ENCODE measurements at places on chromosomes 11 and 22.

DNA sequence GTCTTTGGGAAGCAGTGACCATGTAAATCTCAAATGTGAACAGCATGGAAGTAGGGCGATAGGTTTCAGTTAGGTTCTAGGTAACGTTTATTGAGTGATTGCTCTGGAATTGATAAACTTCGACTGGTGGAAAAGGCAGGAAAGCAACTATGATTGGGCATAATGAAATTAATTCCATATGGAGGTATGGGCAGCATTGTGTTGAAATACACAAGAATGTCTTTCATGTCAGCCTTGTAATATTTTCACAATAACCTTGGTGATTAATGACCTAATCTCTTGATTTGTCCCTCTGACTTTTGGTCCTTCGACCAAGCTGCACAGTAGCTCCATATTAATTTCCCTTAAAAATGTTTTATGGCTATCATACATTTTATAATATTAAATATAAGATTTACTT lies 2.8 kb downstream of the CEP57 start:
- DNase-seq, result no peak

DNA sequence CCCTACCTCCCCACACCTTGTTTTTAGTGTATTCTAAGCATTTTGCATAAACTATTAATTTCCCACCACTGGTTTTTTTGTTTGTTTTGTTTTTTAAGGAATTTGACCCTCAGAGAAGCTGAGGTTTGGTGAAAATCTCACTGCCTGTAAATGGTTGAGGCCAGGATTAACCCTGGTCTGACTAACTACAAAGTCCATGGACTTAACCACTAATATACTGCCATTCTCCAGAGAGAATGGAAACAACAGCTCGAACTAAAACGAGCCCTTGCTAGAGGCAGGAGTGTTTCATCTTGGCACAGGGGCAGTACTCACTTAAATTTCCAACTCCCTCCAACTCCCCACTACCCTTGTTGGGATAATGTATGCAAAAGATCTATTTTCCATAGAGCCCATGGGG lies 3.0 kb downstream of the CTNND1 start:
- no peak for DNase-seq

GRCh38 chr11:69657456-69657910 lies 16.5 kb downstream of the CCND1 start:
- DNase-seq, result no peak

GRCh38 chr22:23075050-23075449 lies 4.7 kb downstream of the GNAZ start:
- no peak for DNase-seq

DNA sequence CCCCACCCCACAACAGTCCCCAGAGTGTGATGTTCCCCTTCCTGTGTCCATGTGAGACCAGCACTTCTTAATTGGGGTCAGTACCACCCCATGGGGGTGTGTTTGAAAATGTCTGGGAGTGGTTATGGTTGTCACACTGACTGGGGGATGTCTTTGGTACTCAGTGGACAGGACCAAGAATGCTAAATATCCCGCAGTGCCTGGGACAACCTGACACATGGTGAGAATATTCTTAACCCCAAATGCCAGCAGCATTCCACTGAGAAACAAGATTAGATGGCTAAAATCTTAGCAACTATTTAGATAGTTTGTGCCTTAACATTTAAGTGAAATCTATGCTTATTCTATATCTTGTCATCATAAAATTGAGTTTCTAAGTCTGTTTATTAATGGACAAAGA lies 177.5 kb upstream of the ZBED5 start:
- no peak for DNase-seq

DNA sequence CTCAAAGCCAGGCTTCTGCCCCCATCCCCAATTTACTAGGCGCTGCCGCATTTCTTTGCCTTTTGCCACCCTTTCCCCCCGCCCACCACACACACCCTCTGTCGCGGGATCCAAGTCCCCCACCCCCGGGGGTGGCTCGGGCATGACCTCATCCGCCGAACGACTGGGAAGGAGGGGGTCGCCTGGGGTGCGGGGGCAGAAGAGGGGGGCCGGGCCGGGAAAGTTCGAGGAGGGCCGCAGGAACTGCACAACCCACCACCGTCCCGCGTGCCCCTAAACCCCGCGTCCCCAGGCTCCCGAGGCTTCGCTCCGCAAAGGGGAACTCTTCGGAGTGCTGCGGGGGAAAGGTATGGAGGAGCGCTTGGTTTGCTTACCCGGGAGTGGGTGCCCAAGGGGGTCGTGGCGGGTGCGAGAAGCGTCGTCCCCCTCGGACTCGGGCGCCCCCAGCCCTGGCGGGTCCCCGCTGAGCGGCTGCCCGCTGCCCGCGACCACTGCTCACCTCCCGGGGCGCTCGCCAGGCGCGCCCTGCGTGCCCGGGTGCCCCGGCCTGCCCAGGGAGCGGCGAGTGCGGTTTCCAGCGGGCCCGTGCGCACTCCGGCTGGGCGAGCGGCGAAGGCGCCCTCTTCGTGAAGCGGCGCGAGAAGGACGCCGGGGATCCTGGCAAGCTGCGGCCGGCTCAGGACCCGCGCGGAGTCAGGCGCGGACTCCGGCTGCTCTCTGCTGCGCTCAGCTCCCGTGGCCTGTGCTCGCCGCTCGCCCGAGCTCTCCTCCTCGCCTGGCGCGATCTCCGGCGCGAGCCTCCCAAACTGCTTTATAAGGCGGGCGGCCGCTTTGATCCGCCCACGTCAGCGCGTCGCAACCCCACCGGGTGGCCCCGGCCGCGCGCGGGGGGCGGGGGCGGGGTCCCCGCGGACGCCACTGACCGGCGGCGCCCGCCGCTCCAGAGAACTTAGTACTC lies 4.0 kb upstream of the WNT11 start:
- DNase-seq, result peak; percentile 63

- DNase-seq, result no peak
Measured at GRCh38 chr11:80388130-80388529, 947.3 kb upstream of the TENM4 start.

DNA sequence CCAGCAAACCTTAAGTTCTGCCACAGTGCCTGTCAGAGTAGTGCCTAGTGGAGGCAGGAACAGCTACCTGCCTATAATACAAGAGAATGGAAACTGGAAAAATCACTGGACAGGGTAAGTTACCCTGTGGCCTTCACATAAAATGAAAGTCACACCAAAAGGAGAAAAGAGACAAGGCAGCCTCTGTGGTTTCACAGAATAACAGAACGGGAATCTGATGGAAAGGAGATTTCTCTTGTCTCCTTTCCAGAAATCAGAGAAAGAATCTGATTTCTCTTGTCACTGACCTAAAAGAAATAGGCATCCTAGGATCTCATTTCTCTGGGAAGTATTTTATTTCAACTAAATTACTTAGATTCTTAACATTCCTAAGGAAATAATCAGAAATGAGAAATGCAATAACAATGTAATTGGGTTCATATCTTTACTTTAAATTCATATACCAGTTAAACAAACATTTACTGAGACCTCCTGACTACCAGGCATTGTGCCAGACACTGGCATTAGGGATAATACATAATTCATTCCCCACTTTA lies 41.6 kb downstream of the PRCP start:
- no peak for DNase-seq

DNA sequence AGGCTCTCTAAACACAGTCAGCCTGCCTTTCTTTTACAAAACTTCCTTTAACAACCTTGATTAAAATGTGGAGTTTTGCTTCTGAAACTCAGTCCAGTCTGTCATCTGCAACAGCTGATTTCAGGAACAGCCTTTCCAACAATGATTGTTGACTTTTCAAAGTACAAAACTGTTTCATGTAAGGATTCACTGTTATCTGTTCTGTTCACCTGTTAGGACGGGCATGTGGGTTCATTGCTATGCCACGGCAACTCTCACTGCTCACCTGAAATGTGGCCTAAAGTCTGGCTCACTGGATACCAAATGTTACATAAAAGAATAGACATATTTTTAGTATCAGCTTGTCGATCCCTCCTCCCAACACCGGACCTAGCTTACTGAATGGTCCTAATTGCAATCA lies 242.8 kb downstream of the LUZP2 start:
- DNase-seq, result no peak

- DNase-seq, result no peak
Measured at GRCh38 chr11:69574608-69575255, 66.2 kb upstream of the CCND1 start.

DNA sequence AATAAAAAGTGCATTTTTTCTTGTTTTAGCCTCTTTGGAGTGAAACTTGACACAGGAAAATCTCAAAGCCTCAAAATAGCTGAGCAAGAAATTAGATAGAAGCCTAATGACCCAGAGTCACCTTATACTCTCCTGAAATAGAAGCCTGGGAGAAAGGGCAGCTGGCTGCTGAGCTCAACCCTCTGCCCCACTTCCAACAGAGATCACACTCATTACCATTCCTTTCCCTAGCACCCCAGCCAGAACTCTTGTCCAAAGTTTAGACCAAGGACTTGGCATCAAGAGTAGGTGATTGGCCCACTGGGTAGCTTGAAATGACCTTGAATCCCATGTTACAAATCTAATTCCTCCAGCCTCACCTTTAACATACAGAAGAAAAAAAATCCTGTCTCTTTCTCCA lies 62.7 kb upstream of the AMOTL1 start:
- DNase-seq, result no peak

- no peak for DNase-seq
Measured at GRCh38 chr22:45547731-45548130, 45.0 kb downstream of the FBLN1 start.

DNA sequence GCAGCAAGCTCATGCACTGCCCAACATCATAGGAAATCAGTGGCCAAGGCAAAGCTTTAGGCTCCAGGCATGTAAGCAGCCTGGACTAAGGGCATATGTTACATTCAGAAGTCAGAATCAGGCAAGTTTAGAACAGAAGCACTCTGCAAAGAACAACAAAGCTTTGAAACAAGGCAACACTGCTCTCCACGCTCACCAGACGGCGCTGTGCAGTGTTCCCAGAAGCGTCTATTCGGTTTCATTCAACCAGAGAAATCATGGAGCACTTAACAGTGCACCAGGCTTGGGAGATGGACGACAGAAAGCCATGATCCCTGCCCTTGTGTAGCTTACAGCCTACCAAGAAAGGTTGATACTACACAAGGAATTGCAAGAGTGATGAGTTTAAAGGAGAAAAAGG lies 555.8 kb downstream of the BUD13 start:
- no peak for DNase-seq

GRCh38 chr11:69005631-69006368 lies 7.2 kb downstream of the MRGPRF start:
- DNase-seq, result no peak

- no peak for DNase-seq
Measured at GRCh38 chr11:105296806-105297205, 157.2 kb upstream of the CARD18 start.

- DNase-seq, result no peak
Measured at GRCh38 chr11:134200688-134201087, 23.1 kb downstream of the NCAPD3 start.

DNA sequence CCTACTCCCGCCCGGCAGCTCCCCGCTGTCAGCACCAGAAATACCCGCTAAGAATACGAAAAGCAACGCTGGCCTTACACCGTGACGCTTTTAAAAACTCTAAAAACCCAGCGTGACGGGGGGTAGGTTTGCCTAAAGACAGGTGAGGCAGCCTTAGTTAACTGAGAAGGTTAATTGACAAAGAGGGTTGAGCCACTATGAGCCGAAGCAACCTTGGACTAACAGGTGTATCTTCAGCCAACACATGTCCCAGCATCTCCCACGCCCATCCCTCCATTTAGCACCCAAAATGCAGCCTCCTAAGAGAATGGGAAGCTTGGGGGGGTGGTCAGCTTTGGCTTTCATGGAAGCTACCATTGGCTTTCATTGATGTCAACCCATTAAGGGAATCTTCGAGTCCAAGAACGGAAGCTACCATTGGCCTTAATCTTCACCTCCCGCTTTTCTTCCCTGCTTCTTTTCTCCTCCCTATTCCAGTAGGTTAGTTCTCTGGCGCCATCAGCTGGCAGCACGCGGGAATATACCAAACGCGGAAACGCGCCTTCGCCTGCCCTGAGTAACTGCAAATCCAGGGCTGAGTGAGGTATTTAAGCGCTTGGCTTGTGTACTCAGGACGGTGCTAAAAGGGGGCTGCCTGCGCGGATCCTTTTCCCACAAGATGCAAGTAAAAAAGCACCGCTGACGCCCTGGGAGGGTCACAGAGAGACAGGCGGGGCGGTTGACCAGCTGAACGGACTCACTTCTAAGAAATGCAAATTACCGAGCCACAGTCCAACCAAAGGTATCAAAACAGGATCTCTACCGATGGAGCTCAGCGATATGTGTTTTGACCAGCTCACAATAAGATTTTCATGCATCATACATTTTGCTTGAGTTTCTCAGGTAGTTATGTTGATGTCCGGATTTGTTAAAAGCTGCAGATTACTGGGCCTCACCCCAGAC lies 38.5 kb upstream of the GLYATL1 start:
- DNase-seq, result no peak

DNA sequence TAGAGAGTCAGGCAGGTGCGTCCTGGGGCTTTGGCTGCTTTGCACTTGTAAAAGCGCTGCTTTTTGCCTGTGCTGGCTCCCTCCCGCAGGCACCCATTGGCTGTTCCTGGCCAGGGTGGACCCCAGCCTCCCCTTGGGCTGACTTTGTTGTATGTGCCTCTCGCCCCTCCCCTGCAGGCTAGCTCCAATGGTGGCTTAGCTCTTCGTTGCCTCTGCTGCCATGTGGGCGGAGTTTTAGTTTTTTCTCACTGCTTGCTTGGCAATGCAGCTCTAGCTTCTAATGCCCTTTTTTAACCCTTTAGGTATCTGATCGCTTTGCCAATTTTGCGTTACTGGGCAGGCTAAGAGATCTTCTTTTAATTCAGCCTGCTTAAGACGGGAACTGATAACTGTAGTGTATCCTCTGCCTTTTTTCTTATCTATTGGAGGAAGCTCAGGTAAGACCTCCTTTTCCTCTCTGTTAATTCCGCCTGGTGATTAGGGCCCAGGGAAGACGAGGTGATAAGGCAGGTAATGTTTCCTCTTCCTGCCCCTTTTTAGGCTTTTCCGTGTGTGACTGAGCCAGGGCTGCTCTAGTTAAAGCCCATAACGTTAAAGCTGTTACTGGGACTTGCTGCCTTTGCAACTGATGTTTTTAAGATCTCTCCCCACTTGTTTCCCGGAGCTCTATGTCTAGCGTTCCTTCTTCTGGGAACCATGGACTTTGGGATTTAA lies 11.7 kb upstream of the GLYATL1 start:
- no peak for DNase-seq

DNA sequence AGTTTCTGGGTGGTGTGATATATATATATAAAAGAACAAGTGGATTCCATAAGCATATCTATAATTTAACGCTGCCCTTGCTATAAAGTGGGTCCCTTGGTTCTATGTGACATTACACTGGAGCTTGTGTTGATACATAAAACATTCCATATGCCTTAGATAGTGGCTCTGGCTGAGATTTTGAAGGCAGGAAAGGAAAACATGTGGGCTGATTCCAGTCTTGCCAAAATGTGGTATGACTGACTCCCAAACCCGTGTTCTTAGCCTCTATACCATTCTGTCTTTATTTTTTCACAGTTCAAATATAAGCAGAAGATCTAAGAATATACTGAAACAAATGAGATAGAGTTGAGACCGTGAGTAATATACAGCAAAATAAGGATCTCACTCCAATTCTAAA lies 522.8 kb upstream of the LRRC4C start:
- no peak for DNase-seq

DNA sequence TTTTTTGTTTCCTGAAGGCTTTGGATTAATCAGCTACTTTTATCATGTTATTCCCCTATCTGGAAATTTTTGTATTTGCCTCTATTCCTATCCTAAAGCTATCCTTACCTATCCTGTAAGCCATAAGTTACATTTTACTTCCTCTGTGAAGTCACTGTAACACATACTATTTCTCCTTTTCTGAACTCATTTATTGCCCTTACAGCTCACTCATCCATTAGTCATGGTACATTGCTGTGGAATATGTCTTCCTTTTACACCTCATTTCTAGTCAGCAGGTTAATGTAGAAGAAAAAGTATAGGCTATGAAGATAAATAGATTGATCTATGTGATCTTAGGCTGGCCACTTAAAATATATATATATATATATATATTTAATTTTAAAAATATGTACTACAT lies 28.0 kb downstream of the SWAP70 start:
- no peak for DNase-seq

All from CD4-positive, alpha-beta T cell (primary cell).